ENCODE measurements at places on chromosomes 5 and 9.
A peak's percentile ranks its signal among the peaks of the same experiment; 100 is the strongest.

DNA sequence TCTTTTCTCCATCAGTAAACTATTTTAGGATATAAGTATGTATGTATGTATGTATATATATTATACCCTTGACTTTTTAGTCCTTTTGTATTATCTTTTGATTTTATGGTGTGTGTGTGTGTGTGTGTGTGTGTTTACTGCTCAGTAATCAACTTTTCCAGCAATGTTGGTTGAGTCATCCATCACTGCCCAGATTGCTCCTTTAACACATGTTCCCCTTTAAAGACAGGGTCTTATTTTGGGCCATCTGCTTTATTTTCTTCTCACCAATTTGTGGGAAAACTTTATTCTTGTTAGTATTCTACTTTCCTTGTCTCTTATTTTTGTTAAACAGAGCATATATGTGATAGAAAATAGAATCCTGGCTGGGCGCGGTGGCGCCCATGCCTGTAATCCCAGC is 28.1 kb downstream of the ANKRD33B start:
- no peak for DNase-seq

DNA sequence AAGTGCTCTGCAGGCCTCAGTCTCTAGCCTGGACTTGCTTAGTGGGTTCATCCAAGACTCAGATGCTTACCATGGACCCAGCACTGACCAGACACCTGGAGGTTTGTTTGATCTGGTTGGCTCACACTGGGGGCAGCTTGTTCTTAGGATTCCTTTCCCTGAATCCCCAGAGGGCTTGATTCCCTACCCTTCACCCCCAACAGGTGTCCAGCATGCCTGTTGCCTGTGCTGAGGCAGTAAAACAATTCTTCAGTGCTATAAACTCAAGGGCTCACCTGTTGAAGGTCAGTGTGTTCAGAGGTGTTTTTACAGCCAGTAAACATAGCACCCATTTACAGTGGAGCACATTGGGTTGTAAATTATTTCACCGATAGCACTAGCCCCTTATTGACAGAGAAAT is 123.8 kb upstream of the KLF4 start:
- DNase-seq = no peak

- DNase-seq = no peak
Measured at GRCh38 chr9:14488421-14489190, 174.7 kb upstream of the NFIB start.

DNA sequence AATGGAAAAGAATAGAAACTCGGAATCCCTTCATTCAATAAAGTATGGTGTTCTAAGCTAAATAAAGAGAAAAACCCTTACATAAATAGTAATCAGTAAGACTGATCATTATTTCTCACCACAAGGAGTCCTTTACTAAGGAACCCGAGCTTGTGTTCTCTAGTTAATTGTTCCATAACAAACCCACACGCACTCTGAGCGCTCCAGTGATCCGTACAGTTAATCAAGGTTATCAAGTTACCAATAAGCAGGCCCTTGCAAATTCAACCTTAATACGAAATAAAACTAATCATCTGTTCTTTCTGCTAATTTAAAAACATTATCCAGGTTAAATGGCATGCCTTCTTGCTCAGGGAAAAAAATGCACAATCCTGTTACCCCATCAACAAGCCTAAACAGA is 224.4 kb downstream of the FRMD3 start:
- DNase-seq = no peak

- DNase-seq = no peak
Measured at GRCh38 chr9:18346745-18347144, 127.2 kb upstream of the ADAMTSL1 start.

DNA sequence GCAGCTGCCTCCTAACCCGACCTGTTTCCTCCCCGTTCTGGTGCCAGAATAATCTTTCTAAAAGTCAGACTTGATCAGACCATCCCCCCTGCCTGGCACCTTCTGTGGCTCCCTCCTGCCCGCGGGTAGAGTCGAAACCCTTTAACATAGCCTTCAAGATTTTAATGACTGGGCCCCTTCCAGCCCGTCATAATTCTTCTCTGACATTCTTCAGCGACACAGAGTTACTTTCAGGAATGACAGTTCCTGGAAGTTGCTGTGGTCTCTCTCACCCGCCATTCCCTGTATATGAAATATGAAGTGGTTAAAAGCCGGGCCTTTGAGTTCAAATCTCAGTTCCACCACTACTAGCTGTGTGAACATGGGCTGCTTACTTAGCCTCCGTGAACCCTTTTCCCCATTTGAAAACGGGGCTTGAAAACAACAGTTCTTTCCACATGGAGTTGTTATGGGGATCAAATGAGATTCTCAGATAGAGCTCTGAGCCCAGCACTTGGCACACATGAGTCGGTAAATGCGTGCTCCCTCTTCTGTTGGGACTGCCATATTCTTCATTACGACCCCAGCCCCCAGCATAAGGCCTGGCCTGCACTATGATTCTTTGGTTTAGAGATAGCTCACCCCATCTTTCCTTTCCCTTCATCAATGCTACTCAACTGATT is 737 bp downstream of the NANS start:
- DNase-seq = peak; percentile 50
